ENCODE measurements at places on chromosomes 4 and X. TPM values are rescaled to one million over a fixed set of nuclear protein-coding genes. Genes with fewer than 3 reads are reported as not detected.

- no peak for DNase-seq
These were observed 265.8 kb downstream of the ARAP2 start for GRCh38 chr4:35978551-35978950.

DNA sequence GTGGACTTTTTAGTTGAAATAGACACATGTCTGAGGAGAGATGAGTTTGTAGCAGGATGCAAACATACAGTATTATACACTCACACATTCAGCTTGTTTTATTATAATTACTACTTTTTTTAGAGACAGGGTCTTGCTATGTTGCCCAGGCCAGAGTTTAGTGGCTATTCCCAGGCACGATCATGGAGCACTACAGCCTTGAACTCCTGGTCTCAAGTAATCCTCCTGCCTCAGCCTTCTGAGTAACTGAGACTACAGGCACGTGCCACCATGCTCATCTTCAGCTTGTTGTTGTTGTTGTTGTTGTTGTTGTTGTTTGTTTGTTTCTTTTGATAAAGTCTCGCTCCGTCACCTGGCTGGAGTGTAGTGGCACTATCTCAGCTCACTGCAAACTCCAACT lies 94.7 kb upstream of the ACSL4 start:
- DNase-seq = no peak

DNA sequence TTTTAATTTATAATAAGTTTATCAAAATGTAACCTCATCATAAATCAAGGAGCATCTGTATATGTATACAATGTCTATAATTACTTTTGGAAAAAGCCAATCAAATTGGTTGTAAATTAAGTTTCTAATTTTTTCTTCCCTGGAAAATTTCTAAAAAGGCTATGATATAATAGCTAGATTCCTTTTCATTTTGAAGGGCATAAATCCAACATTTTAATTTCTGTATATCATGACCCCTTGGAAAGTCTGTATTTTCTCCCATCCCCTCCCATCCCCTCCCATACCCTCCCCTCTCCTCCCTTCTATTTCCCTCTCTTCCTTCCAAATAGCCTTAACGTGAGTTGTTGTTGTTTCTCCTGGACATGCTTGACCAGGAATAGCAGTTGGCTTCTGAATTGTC lies 247.1 kb upstream of the FSTL5 start:
- no peak for DNase-seq

- DNase-seq = no peak
These were observed 226.9 kb upstream of the MID1 start for GRCh38 chrX:10847333-10847732.

DNA sequence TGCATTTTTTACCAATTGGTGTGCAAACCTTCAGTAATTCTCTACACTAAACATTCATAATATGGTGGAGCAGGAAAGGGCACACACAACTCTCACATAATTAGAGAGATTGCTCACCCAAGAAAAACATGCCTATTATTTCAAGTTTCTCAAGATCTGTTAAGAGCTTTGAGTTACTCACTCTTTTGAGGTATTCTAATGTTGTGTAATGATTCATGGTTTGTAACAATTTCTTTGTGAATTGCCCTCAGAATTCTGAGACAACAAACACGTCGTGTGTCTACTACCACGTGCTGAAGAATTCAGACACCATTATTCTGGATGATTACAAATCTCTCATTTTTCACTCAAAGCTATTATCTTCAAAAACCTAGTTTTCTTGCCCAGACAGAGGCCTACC lies 82.8 kb downstream of the PDGFC start:
- DNase-seq = no peak

GRCh38 chrX:131477498-131477897 lies 66.4 kb upstream of the OR13H1 start:
- DNase-seq = no peak

GRCh38 chr4:1910643-1911042 lies 39.5 kb downstream of the NSD2 start:
- peak; percentile 39 for DNase-seq

DNA sequence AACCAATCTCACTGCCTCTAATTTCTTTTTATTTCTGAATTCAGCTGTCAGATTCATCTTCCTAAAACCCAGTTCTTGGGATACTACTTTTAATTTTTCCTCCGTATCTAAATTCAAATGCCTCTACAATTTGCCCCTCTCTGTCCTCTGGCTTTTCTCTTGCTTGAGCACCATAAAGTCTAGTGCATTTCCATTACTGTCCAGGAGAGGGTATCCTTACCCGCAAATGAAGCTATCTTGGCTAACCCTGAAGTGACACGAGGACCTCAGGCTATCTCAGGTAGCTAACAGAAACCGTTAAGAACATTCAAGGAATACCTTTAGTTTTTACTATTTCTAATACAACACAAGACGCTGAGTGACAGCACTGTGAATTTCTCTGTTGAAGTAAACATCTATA lies 49.4 kb upstream of the PRR32 start:
- DNase-seq = no peak

DNA sequence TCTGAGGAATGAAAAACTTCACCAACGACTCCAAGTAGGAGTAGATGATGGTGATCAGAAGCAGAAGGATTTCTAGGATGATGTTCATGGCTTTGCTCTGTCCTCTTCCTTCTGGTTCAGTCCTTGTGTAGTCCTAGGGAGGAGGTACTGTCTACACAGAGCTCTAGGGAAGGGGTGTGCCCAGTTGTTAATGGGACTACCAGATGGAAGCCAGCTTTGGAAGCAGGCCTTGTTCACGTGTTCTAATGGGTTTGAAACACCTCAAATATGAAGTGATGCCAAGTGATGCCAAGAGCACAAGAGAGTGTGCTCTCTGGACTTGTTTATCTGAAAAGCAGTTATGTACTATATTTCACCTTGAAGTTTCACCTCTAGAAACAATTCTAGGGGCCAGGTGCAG lies at the start of gene HSD17B13:
TSS of gene HSD17B13 (minus strand) at position 129 of the 400 bp plus-strand sequence. CDS start at position 88, 41 bp downstream.
- DNase-seq = no peak

DNA sequence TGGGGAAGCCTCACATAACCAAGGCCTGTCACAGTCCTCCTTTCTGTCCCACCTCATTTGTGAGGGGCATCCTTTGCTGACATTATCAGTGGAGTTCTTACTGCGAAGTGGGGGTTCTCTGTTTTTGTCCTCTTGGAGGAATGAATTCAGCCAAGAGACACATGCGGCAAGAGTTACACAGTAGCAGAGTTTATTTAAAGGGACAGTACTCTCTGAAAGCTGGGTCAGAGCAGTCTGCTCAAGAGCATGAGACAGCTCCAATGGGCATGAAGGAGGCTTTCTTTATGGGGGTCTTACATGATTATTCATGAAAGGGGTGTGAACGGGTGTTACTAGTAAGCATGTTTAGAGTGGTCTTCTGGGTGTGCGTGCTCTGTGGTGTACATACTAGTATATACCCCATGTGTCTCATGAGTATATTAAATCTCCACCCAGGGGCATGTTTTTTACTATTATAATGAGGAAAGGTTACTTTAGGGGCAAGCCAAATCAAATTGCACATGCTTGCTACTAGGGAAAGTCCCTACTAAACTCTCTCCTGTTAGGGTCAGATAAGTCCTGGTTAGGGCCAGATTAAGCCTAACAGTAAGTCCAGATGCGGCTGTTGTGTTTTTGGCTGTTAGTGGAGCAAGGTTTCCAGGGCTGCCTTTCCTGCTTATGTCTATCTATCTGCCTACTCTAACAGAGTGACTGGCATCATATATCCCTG lies 19.8 kb upstream of the LGI2 start:
- DNase-seq = no peak

- DNase-seq = no peak
These were observed 1054.7 kb downstream of the PDHA2 start for GRCh38 chr4:96894621-96895020.

- no peak for DNase-seq
These were observed 8.1 kb downstream of the RPL9 start for GRCh38 chr4:39450618-39451017.

- DNase-seq = no peak
These were observed 55.6 kb upstream of the TADA2B start for GRCh38 chr4:6987588-6987961.

DNA sequence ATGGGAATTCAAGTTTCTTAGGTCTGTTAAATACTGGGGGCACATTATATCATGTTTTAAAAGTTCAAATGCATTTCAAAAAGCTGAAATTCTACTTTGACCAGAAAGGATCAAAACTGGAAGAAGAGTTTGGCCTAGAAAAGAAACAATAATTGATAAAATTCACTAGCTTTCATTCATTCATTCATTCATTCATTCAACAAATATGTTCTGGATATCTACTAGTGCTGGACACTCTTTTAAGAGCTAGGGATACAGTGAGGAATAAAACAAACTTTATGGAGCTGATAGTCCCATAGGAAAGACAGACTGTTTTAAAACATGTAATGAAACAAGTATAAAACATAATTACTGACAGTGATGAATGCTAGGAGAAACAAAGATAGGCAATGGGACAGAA lies 106.0 kb downstream of the JADE1 start:
- DNase-seq = no peak

DNA sequence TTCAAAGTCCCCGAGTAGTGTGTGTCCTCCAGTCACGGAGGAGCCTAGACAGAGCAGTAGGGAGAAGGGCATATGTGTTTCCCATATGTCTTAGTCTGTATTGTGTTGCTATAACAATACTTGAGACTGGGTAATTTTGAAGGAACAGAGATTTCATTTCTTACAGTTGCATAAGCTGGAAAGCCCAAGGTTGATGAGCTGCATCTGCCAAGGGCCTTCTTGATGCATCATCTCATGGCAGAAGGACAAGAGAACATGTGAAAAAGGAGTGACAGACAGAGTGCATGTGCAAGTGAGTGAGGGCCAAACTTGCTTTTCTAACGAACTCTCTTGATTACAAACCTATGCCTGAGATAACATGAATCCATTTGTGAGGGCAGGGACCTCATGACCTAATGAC lies 243.4 kb downstream of the ARHGAP10 start:
- no peak for DNase-seq

GRCh38 chr4:154024097-154024694 lies 235.3 kb upstream of the SFRP2 start:
- no peak for DNase-seq

DNA sequence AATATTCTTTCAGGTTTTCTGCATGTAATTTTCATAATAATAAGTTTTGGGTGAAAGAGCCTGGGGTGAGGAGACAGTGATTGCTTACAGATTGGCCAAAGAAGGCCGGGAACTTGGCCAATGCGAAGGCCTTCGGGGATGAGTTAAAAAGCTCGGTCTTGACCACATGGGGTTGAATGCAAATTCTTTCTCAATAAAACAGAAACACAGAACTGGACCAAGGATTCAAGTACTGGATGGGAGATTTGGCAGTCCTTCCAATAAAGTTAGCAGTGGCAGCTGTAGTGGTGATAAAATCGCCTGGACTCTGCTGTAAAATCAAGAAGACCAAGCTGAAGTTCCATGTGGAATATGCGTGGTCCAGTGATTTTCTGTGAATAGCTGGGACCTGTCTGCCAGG lies 282.2 kb upstream of the KLF3 start:
- DNase-seq = no peak

- no peak for DNase-seq
These were observed 118.3 kb upstream of the PDE5A start for GRCh38 chr4:119746951-119747350.

DNA sequence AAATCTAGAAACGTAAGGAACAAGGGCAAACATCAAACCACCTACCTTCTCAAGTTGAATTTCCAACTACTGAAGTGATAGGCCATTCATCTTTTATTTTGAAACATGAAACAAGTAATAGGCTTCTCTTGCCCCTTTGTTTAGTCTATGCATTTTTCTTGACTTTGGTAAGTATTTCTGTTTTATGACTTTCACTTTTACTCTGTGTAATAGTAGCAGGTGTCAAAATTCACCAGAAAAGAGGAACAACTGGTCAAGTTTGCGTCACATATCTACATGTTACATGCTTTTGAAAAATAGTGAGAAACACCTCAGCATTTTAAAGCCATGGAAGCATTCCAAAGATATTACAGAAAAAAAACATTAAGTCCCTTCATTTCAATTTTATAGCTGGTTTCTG lies 157.1 kb upstream of the FTHL17 start:
- no peak for DNase-seq

GRCh38 chr4:16120720-16121119 lies 36.9 kb upstream of the PROM1 start:
- DNase-seq = no peak

- no peak for DNase-seq
These were observed 292.4 kb downstream of the PPP1R2C start for GRCh38 chrX:42485601-42486000.

- DNase-seq = no peak
These were observed 61.4 kb upstream of the PGK1 start for GRCh38 chrX:78042601-78043000.

The CHIC1 gene
- 49.4 TPM for total RNA-seq

The OTUD6A gene
- not detected for total RNA-seq

The SPON2 gene
- 10.1 TPM for total RNA-seq

The NKX3-2 gene
- not detected for total RNA-seq

The GABRG1 gene
- total RNA-seq = 20.2 TPM

The TRAM1L1 gene
- total RNA-seq = 12.0 TPM
